Stomach (tissue), 19 donors: ENCODE measurements at places on chromosomes 2 and 18.

DNA sequence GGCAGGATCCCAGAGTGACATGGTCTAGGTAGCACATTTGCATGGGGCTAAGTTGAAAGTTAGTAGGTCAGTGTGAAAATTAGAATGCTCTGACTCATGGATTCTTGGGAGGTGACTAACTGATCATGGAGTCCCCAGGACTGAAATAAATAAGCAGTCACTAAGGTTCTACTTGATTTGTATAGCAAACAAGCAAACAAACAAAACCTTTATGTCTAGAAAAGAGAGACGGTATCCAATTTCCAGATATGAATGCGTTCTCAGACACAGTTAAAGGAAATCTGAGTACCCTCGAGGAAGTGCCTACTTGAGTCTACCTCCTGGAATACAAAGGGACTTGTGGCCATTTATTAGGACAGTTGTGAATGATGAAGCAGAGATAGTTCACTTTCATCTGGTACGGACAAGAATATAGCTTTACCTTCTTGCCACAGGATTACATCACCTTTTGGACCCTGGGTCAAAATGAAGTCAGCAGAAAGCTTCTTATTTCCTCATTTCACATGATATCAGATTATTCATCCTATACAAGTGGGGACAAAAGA is 54.3 kb upstream of the AGPS start:
- DNase-seq: no peak

- no peak for DNase-seq
These were observed 56.6 kb upstream of the PPM1B start for GRCh38 chr2:44112096-44112495.

DNA sequence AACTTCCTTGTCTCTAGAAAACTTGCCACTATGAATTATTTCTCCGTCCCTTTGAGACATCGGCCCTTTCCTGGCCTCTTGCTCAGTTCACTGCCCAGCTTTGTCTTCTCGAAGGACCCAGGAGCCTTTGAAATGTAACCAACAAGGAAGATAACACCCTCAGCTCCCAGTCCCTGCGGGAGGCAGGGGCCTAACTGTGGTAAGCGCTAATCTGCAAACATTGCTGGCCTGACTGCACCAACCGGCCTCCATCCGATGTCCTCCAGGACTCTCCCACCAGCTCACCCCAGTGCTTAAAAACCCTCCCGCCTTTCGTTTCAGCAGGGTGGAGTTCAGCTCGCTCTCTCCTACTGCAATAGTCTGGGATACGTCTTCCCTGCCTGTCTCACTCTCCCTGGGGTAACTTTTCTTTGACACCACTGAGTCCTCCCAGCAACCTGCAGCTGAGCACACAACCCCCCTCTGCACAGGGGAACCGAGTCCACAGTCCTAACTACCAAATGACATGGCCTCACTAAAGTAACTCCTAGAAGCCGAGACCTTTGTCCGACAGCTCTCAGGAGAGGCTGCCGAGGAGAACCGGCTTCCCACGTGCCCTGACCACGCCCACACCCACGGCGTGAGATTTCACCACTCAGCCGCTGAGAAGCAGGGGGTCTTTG is 76.1 kb downstream of the MBP start:
- DNase-seq: peak; percentile 74

DNA sequence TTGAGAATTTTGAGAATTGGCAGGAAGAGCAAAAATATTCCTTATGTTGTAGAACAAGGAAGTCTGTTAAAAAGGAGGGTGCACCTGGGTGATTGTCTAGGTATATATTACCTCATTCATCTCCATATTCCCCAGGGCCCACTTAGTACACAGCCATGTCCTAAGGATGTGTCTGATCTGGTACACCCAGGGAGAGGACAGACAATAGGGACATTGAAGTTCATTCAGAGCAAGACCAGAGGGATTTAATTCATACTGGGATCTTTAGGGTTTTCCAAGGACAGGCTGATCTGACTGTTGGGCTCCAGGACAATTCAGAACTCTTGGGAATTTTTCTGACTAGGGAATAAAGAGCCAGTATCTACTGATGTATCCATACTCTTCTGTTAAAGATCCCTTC is 112.1 kb downstream of the PHLPP1 start:
- no peak for DNase-seq

- DNase-seq: no peak
These were observed 28.2 kb downstream of the HS1BP3 start for GRCh38 chr2:20622731-20623130.

GRCh38 chr18:36315736-36316135 is 18.2 kb downstream of the FHOD3 start:
- DNase-seq: no peak

GRCh38 chr18:74652392-74652988 is 54.8 kb downstream of the ZNF407 start:
- peak; percentile 65 for DNase-seq

- DNase-seq: no peak
These were observed 71.8 kb downstream of the TGOLN2 start for GRCh38 chr2:85255813-85256594.

DNA sequence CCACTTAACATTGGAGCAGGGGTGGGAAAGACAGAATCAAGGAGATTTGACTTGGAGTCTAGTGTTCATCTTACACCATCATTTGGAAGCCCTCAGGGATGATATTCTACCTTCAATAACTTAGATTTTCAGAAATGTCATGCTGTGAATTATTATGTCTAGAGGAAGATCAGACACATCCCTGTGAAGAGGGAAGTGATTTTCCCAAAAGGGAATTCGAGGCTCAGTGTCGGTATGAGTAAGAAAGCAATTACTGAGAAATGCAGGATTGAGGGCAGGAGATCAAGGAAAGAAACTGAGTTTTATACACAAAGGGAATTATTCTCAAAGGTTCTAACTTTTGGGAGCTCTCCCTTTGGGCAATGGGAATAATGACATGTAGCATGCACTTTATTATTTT is 25.6 kb upstream of the ATIC start:
- DNase-seq: no peak
